ENCODE measurements at places on chromosomes 3 and 15. TPM values are rescaled to one million over a fixed set of nuclear protein-coding genes. Genes with fewer than 3 reads are reported as not detected.

TRMT10C gene
- 48.5 TPM for total RNA-seq

CLRN1 gene
- total RNA-seq = not detected

GABRG3 gene
- not detected for total RNA-seq

GOLGA8J gene
- not detected for total RNA-seq

AQP9 gene
- 0.07 TPM for total RNA-seq

FEM1B gene
- 50.8 TPM for total RNA-seq

RTP1 gene
- total RNA-seq = not detected

GRAMD1C gene
- 32.2 TPM for total RNA-seq

SMAD6 gene
- total RNA-seq = 22.0 TPM

ACOX2 gene
- total RNA-seq = 4.5 TPM

SLC12A1 gene
- total RNA-seq = not detected

Data from thoracic aorta endothelial cell (primary cell).